AG20443 (cell line): ENCODE measurements at places on chromosomes 2 and 18.

DNA sequence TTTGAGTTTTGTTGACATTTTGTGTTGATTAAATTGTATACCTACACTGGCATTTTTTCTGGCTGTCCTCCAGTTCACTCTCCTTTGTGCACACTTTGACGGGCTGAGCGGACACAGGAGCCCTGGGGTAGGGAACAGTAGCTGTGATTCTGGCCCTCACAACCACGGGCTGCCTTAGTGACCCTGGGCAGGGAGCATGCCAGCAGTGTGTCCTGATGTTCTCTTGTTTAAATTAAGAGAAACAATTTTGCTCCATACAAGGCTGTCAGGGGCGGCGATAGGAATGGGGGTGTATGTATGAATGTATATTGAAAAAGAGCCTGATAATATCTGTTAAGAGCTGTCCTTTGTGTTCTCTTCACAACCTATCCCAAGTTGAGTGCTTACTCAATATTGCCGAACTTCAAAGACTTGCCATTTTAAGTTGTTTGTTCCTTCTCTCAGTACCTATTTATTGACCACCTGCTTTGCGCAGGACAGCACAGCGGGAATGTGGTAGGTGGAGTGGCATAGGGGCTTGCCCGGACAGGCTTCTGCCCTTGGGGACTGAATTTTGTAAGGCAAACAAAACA is 103.7 kb upstream of the EML6 start:
- no peak for DNase-seq

GRCh38 chr2:111154758-111155157 is 34.0 kb downstream of the BCL2L11 start:
- no peak for DNase-seq

DNA sequence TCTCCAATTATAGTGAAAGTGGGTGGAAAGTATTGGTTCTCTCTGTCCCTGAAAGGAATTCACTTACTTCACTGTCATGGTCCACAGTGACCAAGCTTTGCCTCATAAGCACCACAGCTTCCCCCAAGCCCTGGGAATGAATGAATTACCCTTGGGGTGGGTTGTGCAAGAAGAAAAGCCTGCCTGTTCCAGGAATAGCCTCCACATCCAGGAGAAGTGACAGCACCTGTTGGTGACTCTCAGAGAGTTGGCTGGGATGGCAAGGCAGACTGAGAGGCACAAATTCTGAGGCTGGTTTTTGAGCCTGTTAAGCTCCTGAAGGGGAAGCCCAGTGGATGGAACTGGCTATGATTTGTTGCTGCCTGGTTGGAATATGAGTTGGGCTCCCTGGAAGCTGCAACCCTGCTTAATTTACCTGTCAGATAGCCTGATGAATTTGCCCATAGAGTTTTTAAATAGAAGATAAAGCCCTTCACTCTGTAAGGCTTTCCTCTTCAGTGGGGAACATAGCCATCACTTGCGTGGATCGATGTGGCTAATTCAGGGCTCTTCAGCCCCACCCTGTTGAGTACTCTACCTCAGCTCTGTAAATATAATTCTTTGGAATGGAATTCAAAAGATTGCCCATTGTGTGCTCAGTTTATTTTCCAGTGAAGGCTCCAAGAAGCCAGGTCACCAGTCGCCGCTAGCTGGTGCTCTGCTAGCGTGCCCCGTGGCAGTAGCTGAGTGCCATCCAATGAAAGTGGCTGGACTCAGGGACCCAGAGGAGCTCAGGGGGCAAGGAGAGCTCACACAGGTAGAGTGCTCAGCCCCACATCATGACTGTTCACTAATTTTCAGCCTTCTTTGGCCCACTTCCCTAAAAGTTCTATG is 479.3 kb downstream of the IRS1 start:
- no peak for DNase-seq

DNA sequence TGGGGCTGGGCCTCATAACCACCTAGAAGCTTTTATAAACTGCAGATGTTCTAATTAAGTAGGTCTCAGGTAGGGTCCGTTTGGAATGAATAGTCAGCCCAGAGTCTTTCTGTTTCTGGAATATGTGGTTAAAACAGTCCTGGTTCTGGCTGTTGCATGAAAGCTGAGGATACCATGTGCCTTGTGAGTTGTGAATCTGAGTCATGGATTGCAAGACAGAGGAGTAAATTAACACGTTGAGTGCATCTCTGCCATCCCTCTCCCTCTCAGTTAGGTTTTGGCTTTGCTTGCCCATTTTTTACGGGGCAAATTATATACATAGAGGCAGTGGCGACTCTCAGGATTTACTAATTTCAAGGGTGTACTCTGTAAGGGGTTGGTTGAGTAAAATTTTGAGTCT is 59.1 kb downstream of the NCK2 start:
- DNase-seq, result peak; percentile 28

GRCh38 chr2:235049069-235049468 is 97.3 kb downstream of the SH3BP4 start:
- DNase-seq, result no peak

GRCh38 chr2:56008661-56009431 is 85.3 kb upstream of the EFEMP1 start:
- DNase-seq, result peak; percentile 90

DNA sequence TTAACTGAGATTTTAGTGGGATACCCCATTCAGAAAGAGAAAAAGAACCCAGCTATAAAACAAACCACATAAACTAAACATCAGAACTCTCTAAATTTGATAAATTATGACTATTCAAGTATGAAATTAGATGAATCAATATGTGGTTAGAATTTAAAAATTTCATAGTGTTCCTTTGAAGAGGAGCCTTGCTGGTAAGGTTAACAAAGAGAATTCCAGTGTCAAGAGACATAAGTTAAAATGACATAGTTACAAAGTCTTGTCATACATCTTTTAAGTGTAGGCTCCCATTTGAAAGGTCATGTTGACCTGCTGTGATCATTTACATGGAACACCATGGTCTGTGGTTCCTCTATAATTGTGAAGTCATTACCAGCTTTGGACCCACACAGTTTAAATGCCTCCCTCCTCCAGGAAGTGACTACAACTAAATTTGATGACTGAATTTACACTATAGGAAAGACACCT is 231.6 kb upstream of the ETAA1 start:
- no peak for DNase-seq

DNA sequence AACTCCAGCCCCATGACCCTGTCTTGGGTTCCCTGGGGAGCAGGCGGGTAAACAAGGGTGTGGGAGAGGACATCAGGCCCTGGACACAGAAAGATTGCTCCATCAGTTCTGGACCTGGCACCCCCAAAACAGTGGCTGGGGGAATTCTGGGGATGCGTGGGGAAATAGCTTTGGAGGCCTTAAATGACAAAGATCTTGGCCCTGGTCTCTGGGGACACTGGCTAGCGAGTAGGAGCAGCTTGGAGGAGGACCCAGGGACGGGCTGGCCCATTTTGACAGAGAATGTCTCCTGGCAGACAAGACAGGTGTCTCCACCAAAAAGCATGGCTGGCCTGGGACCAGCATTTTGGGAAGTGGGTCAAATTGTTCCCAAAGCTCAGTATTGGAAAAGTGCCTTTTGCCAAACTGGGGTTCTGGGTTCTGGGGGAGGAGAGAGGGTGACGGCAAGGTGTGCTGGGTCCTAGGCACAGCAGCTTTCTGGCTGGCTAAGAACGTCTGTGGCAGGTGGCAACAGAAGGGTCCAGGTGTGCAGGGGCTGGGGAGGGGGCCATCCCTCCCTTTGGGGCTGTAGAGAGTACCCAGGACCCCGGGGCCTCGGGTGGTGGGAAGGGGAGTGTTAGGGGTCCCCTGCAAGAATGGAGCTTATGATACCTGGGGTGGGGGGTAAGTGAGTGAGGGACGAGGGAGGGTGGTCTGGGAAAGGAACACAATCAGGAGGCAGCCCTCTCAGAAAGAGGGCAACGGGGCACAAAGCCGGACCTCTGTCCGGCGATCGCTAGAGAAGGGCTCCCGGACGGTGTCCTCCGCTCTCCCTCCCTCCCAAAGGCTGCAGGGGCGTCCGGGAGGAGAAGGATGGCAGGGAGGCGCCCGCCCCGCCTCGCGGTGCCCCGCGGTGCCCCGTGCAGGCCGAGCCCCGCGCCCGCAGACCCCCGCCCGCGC is 556 bp downstream of the CYRIA start:
- no peak for DNase-seq

DNA sequence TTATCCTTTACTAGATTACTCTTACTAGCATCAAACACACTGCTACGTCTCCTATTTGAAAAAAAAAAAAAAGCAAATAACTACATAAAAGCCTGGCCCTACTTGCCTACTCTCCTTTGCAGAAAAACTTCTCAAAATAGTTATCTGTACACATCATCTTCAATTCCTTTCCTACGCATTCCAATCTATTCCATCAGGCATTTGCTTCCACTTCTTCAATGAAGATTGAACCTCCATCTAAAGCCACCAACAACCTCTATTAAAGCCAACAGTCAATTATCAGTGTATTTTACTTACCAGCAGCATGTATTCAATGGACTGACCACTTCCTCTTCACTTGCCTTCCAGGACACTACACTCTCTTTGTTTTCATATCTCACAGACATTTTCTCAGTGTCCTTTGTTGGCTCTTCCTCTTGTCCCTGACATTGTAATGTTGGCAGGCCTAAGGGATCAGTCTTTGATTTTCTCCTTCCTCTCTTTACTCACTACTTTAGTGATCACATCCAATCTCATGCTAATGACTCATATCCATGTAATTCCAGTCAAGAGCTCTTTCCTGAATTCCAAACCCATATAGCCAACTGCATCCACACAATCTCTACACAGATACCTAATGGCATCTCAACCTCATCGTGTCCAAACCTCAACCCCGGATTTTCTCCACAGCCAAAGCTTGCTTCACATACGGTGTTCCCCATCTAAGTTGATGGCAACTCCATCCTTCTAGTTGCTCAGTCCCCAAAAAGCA is 131.3 kb downstream of the CCDC148 start:
- DNase-seq, result peak; percentile 44

GRCh38 chr18:3044931-3045698 is 32.2 kb upstream of the LPIN2 start:
- no peak for DNase-seq

DNA sequence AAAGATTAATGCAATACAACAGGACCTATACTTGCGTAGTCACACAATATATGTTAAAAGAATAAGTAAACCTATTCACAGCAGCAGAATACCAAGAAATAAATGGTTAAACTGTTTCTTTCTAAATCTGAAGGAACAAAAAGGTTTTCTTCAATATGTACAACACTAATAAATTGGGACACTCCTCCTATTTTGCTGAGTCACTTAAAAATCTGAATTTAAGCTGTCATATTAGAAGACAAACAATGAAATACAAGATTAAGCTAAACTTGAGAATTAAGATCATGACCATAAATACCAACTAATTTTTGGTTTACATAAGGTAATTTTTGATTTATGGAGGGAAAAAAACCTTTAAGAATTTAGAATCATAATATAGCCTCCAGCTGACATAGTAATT is 92.8 kb downstream of the ARHGEF33 start:
- DNase-seq, result no peak

DNA sequence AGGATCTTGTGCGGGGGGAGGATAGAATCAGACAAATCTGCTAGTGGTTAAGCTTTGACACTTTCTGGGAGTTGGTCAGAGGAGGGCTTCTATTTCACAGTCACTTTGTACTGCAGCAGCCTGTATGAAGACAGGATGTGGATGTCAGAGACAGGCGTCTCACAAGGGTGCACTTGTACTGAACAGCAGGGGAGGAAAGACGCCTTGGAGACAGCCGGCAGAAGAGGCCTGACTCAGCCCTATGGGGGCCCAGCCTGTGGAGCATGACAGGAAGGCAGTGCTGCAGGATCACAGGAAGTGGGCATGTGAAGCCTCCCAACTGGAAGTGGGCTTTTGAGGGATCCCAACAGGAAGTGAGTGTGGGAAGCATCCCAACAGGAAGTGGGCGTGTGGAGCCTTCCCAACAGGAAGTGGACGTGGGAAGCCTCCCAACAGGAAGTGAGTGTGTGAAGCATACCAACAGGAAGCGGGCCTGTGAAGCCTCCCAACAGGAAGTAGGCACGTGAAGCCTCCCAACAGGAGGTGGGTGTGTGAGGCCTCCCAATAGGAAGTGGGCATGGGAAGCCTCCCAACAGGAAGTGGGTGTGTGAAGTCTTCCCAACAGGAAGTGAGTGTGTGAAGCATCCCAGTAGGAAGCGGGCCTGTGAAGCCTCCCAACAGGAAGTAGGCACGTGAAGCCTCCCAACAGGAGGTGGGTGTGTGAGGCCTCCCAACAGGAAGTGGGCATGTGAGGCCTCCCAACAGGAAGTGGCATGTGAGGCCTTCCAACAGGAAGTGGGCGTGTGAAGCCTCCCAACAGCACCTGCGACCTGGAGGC is 212.3 kb downstream of the SNTG2 start:
- DNase-seq, result no peak

- no peak for DNase-seq
These were observed 157.7 kb downstream of the HNMT start for GRCh38 chr2:138121666-138122661.

DNA sequence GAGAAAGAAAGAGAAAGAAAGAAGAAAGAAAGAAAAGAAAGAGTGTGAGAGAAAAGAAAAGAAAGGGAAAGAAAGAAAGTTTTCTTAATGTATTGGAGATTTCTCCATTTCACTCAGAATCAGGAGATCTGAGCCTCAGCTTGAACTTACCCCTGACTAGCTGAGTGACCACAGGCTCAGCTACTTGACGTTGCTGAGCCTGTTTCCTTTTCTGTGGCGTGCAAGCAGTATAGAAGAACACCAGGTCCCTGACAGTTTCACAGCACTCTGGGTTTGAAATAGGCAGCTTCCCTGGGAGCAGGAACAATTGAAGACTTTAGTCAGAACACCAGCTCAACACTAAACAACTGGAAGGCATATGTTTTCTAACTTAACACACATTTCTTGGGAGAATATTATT is 44.7 kb downstream of the MARCO start:
- DNase-seq, result no peak

GRCh38 chr2:144606466-144607095 is 86.7 kb upstream of the ZEB2 start:
- DNase-seq, result no peak

GRCh38 chr2:146031158-146031557 is 1511.2 kb upstream of the ZEB2 start:
- DNase-seq, result no peak

DNA sequence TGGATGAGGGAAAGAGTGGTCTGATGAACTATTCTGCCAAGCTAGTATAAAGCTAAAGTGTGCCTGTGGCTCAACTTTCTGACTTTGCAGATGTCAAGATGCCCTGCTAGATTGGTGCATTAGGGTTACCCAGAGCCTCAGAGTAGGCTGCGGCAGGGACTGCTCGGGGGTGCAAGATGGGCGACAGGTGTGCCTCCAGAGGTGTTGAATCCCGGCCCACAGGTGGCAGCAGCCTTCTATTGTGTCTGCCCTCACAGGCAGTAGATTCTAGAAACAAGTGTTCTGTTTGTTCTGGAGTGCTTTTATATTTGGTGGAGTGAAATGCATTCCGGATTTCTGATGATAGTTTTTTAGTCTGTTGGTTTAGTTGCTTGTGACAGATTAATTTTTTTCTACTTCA is 131.6 kb upstream of the IL1R2 start:
- no peak for DNase-seq

DNA sequence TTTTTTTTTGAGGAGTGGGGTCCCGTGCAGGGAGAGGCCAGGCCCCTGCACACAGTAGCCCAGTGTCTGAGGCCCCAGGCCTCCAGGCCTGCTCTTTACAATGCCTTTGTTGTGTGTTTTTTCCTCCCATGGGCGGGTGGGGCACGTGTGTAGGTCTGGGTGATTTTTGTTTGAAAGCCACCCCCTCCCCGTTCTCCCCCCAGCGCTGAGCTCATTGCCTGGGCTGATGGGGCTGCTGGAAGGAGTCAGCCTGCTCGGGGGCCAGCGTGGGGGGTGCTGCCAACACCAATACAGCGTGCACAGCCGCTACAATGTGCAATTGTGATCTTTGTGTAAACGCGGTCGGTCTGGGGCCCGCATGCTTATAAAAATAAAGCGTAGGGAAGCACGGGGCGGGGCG is 142.7 kb downstream of the DYSF start:
- DNase-seq, result no peak

- DNase-seq, result no peak
These were observed 11.5 kb upstream of the IL1A start for GRCh38 chr2:112795774-112796173.
